ENCODE measurements at places on chromosomes 3 and 15.

- no peak for DNase-seq
Measured at GRCh38 chr15:71337197-71337845, 222.1 kb downstream of the THSD4 start.

- no peak for DNase-seq
Measured at GRCh38 chr15:56734013-56734635, 815 bp upstream of the ZNF280D start.

DNA sequence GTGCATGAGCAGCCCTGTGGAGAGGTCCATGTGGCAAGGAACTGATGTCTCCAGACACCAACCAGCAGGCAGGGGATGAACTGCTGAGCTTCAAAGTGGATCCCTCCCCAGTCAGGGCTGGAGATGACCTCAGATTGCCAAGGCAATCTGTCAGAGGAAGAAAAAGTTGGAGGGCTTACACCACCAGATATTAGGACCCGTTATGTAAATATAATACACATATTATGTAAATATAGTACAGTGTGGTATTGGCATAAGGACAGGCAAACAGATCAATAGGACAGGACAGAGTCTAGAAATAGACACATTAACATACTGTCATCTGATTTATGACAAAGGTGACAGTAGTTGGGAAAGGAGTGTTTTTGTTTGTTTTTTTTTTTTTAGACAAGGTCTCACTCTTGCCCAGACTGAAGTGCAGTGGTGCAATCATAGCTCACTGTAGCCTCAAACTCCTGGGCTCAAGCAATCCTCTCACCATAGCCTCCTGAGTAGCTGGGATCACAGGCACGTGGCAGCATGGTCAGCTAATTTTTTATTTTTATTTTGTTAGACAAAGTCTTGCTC, 18.0 kb upstream of the RAB7A start:
- DNase-seq = no peak

- DNase-seq = no peak
Measured at GRCh38 chr3:175392653-175393052, 533.5 kb downstream of the NAALADL2 start.

- no peak for DNase-seq
Measured at GRCh38 chr3:130786306-130786705, 39.7 kb upstream of the PIK3R4 start.

DNA sequence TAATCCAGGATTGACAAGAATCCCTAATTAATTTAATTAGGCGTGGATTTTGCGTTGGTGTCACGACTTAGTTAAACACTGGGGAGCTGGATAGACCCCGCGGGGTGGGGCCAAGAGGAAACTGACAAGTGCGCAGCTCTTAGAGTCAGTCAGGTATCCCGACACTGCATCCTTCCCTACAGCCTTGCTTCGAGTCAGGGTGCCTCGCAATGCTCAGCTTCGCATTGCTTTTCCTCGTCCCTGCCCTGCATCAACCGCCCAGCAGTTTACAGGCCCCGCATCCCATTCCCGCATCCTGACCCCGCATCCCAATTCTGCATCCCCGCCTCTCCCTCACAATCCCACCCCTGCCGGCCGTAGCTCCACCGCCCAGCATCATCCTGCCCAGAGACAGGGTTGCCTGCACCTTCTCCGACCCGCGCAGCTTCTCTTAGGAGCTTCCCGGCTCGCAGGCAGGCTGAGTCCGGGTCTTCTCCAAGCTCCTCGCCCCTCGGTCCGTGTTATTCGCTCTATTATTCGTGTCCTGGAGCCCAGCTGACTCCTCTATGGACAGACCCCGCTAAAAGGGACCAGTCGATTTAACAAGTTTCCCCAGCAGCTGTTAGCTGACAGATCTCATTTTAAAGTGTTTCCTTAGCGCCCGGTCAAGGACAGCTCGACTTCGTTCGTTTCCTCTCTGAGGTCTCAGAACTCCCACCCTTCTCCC, 699 bp upstream of the SHOX2 start:
- DNase-seq = no peak

DNA sequence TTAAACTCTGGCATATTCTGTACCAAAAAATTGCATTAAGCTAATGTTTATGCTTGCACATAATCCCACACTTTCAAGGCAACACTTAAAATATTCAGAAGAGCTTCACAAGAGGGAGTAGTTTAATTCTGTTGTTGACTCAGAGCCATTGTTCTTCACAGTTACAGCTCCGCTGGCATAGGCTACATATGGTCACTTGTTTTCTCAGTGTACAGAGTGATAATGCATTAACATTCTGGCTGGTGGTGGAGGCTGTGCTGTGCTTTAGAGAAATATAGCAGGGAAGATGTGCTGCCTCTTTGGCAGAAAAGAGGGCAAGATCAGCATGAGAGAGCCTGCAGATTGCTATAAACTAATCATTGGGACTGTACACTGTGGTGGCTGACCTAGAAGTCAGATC, 13.3 kb downstream of the NLGN1 start:
- no peak for DNase-seq

- no peak for DNase-seq
Measured at GRCh38 chr3:192570821-192571791, 156.2 kb downstream of the FGF12 start.

DNA sequence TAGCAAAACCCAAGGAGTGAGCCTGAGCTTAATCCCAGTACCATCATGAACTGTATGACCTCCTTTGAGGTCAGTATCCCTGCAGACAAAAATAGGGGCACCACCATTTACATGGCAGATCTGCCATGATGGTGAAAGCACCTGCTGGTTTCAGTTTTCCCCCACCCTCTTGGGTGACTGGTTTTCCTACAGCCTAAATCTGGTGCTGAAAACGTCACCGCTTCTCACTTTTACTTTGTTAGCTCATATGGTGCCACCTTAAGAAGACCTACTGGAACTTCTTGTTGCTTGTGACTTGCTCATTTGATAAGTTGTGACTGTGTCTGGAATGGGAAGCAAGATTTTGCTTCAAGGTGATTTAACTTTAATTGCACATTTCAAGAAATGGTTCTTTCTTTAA, 5.1 kb downstream of the PPP1R2 start:
- DNase-seq = no peak

DNA sequence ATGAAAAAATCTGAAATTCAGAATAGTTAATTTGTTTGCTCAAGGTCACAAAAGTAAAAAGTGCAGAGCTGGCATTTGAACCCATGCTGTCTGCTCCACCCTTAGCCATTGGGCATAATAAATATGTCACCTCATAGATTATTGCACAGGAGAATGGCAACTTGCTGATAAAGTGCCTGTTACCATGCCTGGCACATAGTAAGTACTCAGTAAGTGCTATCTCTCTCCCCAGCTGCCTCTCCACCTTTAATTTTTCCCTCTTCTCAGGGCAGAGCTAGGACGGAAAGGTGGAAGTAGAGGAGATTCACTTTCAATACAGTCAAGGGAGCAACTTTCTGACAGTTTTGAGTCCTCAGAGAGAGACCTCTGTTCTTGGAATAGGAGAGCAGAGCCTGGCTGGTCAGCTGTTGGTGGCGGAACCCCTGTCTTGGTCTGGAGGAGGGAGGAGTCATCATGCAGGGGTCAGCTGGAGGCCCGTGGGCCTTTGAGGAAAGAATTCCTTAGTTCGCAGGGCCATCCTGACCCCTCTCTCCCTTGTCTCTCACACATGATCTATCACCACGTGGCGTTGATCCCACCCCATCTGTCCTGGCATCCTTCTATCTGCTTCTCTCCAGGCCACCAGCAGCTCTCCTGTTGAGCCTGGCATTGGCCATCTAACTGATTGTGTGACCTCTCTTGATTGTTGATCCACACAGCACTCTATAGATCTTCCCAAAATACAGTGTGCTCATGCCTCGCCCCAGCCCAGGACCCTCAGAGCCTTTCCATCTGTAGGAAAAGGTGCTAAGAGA, 149.3 kb downstream of the RPLP1 start:
- DNase-seq = no peak

- no peak for DNase-seq
Measured at GRCh38 chr15:34984889-34985630, 3.0 kb downstream of the ZNF770 start.

DNA sequence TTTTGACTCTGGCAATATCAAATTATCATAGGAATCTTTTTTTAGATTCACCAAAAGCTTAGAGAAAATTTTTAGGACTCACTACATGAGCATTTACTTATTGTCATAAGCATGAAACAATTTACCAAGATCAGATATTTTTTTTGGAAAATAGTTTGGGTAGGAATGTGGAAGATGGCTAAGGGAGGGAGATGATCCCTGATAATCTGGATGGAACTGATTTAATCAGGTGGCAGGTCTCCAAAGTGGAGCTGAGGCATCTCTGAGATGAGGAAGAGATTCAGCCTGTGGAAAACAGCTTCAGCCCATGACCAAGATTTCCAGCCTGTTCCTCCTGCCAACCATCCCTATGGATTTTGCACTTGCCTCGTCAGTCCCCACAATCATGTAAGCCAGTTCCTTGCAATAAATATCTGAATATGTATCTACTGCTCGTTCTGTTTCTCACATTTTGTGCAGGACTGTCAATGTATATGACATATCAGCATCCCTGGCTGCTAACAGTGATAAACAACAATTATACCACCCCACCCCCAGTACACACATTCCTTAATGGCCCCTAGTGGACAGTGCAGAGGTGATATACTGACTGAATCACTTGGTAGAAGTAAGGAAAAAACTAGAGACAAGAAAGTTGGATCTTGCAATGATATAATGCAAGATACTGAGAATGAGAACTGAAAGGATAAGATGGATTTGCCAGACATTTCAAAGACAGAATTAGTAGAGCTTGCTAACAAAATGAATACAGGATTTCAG, 183.8 kb downstream of the NEK10 start:
- DNase-seq = no peak

DNA sequence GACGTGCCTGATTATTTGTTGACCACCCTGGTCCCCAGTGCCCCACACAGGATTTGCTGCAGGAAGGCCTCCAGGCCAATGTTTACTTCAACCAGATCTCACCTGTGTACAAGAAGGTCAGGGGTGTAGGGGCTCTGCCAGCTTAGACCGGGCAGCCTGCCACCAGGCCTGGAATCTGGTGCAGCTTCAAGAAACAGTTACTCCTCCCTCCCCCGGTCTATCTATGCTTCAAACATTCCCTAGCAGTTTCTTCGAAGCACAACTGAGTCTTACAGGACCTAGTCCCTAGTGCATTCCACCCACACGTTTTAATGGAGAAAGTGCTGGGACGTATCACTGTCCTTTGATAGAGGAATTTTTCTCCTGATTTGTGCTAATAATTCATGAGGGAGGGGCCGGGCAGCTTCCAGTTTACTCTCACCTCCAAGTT, 8.0 kb downstream of the SH3BP5 start:
- no peak for DNase-seq

DNA sequence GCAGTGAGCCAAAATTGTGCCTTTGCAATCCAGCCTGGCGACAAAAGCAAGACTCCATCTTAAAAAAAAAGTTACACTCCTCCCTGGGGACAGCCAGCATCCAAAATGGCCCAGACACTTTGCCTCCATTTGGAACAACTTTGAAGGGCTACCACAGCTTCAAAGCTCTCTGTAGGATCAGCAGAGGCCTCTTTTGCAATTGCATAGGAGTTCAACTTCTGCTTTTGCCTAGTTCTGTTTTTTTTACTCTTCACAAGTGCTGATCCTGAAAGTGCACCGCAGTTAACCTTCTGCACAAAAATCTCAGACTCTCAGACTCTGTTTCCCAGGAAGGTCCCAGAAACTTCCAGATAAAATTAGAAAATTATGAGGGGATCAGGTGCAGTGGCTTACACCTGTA, 25.2 kb upstream of the SLC4A7 start:
- no peak for DNase-seq

DNA sequence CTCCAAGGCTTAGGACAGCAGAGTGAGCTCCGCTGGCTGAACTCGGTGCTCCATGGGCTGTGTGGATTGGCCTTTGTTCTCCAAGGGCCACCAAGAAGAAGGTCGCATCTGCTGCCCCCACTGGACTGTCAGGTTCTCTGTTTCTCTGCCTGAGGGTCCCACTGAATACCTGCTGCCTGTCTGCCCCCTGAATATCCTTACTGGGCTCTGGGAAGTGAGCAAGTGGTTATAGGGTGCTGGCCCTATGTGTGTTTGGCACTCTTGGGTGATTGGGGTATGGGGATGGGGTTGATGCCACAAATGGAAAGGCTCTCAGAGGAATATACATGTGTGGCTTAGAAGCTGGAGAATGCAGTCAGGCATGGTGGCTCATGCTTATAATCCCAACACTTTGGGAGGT, 82.3 kb downstream of the THSD4 start:
- DNase-seq = no peak

Measured in T-helper 22 cell (primary cell).